Activated naive CD8-positive, alpha-beta T cell treated with anti-CD3 and anti-CD28 coated beads for 36 hours (primary cell): ENCODE measurements at places on chromosomes 12 and 14.

DNA sequence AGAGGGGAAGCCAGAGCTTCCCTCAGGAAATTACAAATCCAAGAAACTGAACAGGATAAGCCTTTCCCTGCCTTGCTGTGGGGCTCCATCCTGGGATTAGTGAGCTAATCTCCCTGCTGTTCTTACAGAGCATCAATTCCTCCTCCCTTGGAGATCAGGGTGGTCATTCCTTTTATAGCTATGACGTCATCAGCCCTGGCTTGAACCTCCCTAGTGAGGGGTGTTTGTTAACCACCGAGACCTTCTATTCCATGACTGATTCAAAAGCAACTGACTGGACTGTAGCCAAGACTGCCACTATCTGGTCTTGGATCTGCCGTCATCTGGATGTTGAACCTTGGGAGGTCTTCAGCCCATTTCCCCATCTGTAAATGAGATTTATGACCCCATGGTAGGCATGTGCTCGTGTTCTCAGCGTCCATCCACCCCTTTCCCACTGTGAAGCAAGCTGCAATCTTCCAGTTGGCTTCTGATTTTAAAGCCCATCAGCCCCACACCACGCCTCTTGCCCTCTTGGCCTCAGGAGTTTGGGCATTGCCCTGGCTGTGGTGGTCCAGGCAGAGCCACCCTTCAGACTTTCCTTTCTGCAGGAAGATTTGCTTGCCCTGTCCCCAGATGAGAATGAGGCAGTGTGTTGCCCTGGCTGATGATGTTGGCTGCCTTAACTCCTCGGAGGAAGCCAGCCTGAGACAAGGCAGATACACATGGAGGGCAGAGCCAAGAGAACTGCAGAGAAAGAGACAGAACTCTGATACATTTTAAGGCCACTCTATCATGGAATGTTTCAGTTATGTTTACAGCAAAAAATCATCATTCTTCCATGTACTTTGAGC is 59.6 kb upstream of the ACTN1 start:
- no peak for DNase-seq

DNA sequence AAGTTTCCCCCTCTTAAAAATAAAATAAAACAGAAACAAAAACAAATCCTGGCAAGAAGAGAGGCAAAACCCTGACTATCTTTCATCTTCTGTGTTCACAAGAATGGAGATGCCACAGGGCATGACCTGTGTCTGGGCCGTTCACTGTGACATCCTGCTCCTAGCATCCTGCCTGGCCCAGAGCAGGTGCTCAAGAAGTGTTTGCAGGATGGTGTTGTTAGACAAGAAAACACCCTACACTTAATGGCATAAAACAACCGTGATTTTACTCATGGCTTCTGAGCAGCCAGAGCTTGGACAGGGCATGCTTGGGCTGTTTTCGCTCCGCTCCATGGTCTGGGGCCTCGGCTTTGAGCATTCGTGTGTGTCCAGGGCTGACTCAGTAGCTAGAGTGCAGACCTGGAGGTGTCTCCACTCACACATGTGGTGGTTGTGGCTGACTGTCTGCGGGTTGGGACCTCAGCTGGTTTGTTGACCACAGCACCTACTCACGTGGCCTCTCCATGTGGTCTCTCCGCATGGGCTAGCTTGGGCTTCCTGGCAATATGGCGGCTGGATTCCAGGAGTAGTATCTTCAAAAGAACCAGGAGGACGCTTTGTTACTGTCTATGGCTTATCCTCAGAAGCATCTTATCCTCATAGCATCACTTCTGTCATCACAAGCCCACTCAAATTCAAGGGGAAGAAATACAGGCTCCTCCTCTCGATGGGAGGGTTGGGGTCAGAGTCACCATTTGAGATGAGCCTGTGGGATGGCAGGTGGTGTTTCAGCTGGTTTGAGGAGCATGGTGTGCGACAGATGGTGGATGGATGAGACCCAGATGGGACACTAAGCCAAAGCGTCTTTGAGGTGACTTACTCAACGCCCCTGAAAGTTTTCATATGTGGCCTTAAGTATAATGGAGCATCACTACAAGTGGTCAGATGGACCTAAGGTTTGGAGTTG is 33.2 kb upstream of the FZD10 start:
- DNase-seq, result no peak

GRCh38 chr14:104695660-104696000 is 6.2 kb downstream of the INF2 start:
- DNase-seq, result no peak

DNA sequence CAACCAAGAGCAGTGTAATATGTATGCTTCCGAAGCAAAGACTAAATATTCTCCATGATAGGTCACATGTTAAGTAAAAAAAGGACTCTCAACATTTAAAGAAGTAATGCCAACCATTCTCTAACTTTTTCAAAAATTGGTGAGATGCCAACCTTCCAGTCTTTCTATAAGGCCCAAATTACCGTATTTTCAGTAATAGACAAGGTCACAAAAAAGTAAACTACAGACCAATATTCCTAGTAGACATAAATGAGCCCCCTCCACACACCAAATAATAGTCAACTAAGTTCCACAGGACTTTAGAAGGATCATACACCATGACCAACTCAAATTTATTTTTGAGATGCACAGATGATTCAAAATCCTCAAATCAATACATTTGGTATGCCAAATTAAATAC is 867.4 kb downstream of the TMEM121 start:
- no peak for DNase-seq

DNA sequence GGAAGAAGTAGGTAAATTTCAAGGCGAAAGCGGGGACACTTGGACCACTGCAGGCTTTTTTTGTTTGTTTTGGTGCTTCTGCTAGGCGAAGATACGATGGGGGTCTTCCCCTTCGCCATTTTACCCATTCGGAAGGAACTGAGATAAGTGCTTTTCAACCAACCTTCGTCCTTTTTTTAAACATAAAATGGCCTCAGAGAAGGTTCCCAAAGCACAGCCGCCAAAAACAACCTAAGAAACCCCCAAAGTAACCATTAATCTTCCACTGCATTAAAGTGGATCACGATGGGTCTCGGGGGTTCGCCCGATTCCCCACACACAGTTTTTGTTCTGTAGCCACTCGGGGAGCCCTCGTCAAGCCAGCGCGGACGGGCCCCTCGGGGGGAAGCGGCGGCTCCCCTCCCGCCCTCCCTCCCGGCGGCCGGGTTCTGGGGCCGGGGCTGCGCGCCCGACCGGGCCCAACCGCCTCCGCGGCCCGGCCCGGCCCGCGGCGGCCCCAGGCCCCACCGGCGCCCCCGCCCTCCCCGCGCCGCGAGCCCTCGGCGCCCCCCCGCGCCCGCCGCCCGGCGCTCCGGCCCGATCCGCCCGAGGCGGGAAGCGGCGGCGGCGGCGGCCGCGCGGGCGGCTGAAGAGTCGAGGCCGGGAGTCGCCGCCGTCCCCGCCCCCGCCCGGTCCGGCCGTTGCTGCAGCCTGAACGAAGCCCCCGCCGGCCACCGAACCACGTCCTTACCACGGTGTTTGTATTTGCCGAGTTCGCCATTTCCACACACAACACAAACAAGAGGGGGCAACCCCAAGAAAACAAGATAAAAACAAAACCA is 790 bp downstream of the GTF2A1 start:
- DNase-seq, result peak; percentile 44

- no peak for DNase-seq
Observed at GRCh38 chr12:64660237-64661018, 50.1 kb downstream of the RASSF3 start.

DNA sequence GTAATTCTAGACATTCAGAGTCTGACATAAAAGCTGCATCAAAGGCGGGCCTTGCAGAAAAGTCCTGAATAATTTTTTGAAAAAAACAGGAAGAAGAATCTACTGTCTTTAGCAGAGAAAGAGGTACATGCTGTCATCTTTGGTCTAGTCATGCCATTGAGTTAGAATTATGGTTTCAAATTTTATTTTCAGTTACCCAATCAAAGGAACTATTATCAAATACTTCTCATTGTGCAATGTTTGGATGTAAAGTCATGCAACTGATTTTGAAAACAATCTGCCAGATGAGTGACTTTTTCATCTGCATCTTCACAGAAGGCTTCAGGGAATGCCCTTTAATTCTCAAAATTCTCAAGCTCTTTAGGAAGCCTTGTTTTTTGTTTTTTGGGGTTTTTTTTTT is 803.5 kb downstream of the FLRT2 start:
- no peak for DNase-seq

DNA sequence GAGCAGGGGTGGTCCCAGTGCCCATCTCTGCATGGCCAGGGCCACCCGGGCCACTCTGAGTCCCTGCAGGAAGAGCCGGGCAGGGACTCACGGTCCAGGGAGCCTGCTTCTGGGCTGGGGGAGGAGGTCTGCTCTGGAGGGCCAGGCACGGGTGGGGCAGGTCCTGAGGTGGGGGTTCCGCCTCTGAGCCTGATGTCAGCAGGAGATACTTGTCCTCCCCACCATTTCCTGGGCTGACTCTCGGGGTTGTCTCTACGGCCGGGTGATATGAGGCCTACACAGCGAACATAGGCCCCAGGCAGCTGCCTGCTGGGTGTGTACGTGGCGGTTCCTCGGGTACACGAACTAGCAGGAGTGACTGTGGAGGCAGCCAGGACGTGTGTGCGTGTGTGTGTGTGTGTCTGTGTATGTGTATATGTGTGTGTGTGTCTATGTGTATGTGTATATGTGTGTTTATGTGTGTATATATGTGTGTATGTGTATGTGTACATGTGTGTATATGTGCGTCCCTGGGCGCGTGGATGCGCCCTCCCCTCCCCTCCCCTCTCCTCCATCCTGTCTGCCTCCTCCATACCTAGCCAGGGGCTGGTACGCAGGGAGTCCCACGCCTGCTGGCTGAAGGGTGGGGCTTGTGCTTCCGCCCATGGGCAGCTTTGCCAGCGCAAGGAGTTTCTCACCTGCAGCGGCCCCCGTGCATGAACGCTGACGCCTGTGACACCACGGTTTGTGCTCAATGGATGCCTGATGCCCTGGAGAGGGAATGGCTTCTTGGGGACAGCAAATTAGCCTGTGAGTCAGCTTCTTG is 30.4 kb upstream of the TRAF3 start:
- no peak for DNase-seq

DNA sequence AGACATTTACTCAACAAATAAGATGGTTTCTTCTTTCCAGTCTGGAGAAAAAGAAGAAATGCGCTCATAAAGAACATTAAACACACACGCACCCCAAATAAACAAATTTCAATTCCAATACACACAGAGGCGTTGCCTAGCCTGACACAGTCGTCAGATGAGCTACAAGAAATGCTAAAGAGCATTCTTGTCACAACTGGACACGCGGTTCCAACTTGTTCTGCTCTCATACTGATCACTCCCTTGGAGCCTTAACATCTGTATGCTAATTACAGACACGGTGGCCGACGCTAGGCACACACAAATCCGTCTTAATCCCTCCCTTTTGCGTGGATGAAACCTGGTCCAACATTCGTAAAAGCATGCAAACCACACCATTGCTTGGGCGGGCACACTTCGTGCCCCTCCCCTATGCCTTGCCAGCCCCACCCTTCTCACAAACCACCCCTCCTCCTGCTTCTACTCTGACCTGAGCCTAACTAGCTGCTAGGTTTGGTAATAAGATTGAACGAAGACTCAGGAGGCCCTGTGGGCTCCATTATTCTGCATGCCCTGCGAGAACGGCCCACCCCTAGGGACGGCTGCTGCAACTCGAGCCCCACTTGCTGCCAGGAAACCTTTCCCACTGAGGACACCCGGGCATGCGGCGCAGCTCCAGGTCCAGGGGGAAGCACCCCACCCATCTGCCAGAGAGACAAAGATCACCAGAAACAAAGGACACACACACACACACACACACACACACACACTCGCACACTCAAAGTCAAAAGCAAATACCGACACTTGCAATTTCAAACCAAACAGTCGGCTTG is 1.2 kb downstream of the KCNK10 start:
- DNase-seq, result no peak

- DNase-seq, result no peak
Observed at GRCh38 chr12:89453121-89453978, 71.2 kb downstream of the GALNT4 start.

DNA sequence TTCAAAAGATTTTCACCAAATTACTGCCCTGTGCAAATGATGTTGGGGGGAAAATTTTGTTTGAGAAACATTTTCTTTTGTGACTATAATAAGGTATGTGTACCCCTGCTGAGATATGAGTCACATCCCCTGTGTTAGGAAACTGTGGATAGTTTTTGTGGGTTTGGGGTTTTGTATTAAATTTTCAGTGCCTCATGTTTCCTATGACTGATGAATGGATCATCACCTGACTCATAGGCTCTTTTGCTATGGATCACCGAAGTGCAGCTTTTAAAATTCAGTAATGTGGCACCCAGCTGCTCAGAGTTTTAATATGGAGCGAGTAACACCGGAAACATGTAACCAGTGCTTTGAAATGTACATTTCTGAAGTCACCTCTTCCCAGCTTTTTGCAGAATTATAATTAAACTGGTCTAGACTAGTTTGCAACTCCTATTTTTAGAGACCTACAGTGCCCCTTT is 167.4 kb upstream of the HMGA2 start:
- DNase-seq, result no peak

DNA sequence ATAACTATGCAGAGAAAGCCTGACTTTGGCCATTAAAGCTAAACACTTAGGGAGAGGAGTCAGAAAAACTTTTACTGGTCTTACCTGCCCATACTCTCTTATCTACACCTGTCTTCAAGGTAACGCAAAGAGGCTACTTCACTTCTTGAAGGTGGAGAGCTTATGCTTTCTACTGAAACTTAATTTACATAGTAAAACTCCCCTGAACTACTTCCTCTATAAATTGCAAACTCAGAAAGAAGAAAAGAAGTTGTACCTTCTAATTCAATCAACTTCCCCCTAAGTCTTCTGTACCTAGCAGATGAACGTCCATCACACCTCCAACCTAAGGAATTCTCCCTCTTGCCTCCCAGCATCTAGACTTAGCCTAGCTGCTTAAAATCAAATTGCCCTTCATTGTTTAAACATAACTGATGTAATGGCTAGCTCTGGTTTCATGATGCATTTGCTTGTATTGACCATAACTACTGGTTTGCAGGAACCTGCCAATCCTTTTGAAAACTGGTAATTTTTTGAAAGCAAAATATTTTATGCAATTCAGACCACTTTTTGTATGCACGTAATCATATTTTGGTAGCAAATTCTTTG is 87.7 kb downstream of the STON2 start:
- DNase-seq, result no peak

- no peak for DNase-seq
Observed at GRCh38 chr12:19110221-19110940, 19.2 kb upstream of the PLEKHA5 start.

GRCh38 chr12:64951944-64952343 is 127.5 kb downstream of the TBC1D30 start:
- DNase-seq, result no peak

GRCh38 chr14:99720941-99721791 is 37.1 kb downstream of the CYP46A1 start:
- DNase-seq, result no peak

GRCh38 chr12:22014783-22015144 is 31.3 kb upstream of the CMAS start:
- DNase-seq, result no peak

GRCh38 chr12:75964150-75964549 is 67.4 kb downstream of the PHLDA1 start:
- no peak for DNase-seq

DNA sequence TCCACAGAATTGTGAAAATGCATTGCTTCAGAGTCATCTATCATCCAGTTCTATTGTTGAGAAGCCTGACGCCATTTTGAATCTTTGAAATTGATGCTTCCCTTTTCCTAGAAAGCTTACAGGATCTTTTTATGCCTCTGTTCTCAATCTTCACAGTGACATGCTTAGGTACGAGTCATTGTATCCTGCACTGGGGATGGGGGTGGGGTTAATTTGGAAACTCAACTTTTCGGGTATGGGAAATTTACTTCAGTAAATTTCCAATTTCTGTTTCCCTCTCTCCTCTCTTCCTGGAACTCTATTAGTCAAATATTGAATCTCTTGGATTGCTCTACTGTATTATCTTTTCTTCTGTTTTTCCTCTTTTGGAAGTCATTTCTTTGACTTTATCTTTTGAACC is 24.5 kb downstream of the RNASE10 start:
- no peak for DNase-seq
